Fibroblast of lung (primary cell): ENCODE measurements at places on chromosomes 3 and 15. TPM values are rescaled to one million over a fixed set of nuclear protein-coding genes. Genes with fewer than 3 reads are reported as not detected.

Gene SERINC4
- total RNA-seq, result under 0.01 and 0.17 TPM in 2 replicates

- no peak overlapping the region for H3K27ac ChIP-seq
- H3K4me3 ChIP-seq, result no peak overlapping the region
- H3K36me3 ChIP-seq, result no peaks in the 10 kb centered on the region
- H3K27me3 ChIP-seq, result peaks cover 5% of the 10 kb centered on the region
- peaks cover 2% of the 10 kb centered on the region for H3K4me1 ChIP-seq
Observed at GRCh38 chr3:194986208-194987043, 284.5 kb downstream of the XXYLT1 start.

DNA sequence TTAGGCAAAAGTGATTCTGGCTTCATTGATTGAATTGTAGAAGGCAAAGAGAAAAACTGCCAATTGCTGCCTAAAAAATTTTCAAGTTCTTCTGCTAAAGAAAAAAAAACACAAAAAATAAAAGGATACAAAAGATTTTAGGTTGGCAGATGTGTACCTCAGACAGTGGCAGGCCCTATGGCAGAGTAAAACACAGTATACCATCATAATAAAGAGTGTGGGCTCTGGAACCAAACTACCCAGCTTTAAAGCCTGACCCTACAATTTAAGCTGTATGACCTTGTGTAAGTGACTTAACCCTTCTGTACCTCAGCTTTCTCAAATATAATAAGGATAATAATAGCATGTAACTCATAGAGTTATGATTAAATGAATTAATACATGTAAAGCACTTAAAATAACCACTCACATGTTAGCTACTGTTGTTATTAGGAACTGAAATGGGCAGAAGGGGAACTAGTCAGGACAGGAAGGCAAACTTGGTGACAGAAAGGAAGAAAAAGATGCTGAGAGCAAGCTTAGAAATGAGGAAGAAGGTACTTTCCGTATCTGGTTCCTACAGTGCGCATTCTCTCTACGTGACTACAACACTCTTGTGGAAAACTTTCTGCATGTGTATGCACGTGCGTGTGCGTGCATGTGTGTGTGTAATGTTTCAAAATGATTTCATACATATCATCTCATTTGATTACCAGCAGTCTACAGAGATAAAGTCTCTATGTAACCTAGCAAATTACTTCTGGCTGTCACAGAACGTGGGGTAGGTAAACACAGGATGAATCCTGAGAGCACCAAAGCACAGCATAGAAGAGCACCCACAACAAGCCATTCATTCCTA lies 13.6 kb upstream of the GATM start:
- H3K27me3 ChIP-seq, result peaks cover 3% of the 10 kb centered on the region
- no peak for DNase-seq
- no peak overlapping the region for H3K27ac ChIP-seq

- no peaks in the 10 kb centered on the region for H3K27me3 ChIP-seq
- peaks cover 2% of the 10 kb centered on the region for H3K4me1 ChIP-seq
- peaks cover 2% of the 10 kb centered on the region for H3K36me3 ChIP-seq
- H3K4me3 ChIP-seq, result no peak overlapping the region
- peak; percentile 81 for DNase-seq
Observed at GRCh38 chr3:126607214-126607908, 47.6 kb downstream of the TXNRD3 start.

Gene APBA2
- total RNA-seq, result 18.2 and 20.3 TPM in 2 replicates

- H3K36me3 ChIP-seq, result no peaks in the 10 kb centered on the region
- H3K27ac ChIP-seq, result no peak overlapping the region
- peaks cover 10% of the 10 kb centered on the region for H3K4me1 ChIP-seq
Observed at GRCh38 chr3:117549716-117550115, 840.1 kb downstream of the TUSC7 start.

Gene ACTC1
- total RNA-seq, result 0.33 TPM in 1 of 2 replicates, not detected in the other

- DNase-seq, result peak; percentile 90
- H3K4me3 ChIP-seq, result no peak overlapping the region
- H3K27ac ChIP-seq, result no peak overlapping the region
- H3K27me3 ChIP-seq, result no peaks in the 10 kb centered on the region
- peaks cover 4% of the 10 kb centered on the region for H3K4me1 ChIP-seq
Observed at GRCh38 chr3:168884353-168884903, 779.1 kb downstream of the MECOM start.

Gene AGBL1
- not detected in 2 replicates for total RNA-seq

DNA sequence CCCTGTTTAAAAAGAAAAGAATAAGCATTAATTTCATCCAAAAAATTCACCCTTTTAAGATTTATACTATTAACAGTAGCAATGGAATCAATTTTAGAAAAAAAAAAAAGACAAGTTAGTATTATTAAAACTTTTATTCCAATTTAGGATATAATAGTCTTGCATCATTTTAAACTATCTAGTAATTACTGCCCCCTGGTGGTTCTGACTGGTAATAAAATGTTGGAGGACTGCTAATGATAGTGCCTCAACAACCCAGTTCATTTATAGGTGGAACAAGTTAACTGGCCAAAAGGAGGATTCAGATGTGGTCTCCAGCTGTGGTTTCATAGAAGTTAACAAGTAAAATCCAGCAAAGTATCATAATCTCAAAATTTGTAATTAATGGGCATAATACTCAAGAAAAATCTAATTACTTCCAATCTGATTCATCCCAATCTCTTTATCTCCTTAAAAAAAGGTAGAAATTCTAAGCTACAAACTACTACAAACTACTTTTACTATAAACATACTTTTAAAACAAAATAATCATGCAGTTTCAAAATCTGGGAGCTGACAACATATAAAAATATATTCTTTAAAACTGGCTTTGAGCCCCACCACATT lies 30.7 kb upstream of the WDR49 start:
- peak; percentile 72 for DNase-seq
- no peaks in the 10 kb centered on the region for H3K36me3 ChIP-seq
- H3K27ac ChIP-seq, result no peak overlapping the region
- H3K27me3 ChIP-seq, result no peaks in the 10 kb centered on the region

GRCh38 chr3:24138876-24139256 lies 193.8 kb downstream of the NR1D2 start:
- no peaks in the 10 kb centered on the region for H3K27me3 ChIP-seq
- H3K27ac ChIP-seq, result no peak overlapping the region
- no peaks in the 10 kb centered on the region for H3K36me3 ChIP-seq
- H3K4me3 ChIP-seq, result no peak overlapping the region
- H3K4me1 ChIP-seq, result peaks cover 4% of the 10 kb centered on the region

Gene PIGBOS1
- total RNA-seq, result 7.4 and 10.9 TPM in 2 replicates

- H3K27me3 ChIP-seq, result peaks cover 2% of the 10 kb centered on the region
Observed at GRCh38 chr3:48232232-48232631, 8.7 kb upstream of the ZNF589 start.

Gene KLF15
- total RNA-seq, result 4.1 and 6.4 TPM in 2 replicates

Gene PLSCR2
- total RNA-seq, result 0.17 TPM in 1 of 2 replicates, not detected in the other

GRCh38 chr3:126360714-126361060 lies 3.5 kb upstream of the KLF15 start:
- peaks cover 23% of the 10 kb centered on the region for H3K27me3 ChIP-seq
- no peak overlapping the region for H3K4me3 ChIP-seq
- peaks cover 6% of the 10 kb centered on the region for H3K4me1 ChIP-seq
- DNase-seq, result no peak
- no peak overlapping the region for H3K27ac ChIP-seq
- H3K36me3 ChIP-seq, result no peaks in the 10 kb centered on the region

Gene UPK1B
- not detected in 2 replicates for total RNA-seq

- H3K4me3 ChIP-seq, result no peak overlapping the region
- no peak for DNase-seq
- H3K36me3 ChIP-seq, result peaks cover 8% of the 10 kb centered on the region
- H3K27me3 ChIP-seq, result no peaks in the 10 kb centered on the region
- H3K4me1 ChIP-seq, result no peaks in the 10 kb centered on the region
- no peak overlapping the region for H3K27ac ChIP-seq
Observed at GRCh38 chr3:47034868-47035489, 55.5 kb downstream of the NBEAL2 start.

Gene LOXL1
- 65.6 and 91.4 TPM in 2 replicates for total RNA-seq

Gene THRB
- total RNA-seq, result 3.9 and 7.4 TPM in 2 replicates

Gene TMEM266
- total RNA-seq, result 0.26 and 0.33 TPM in 2 replicates

GRCh38 chr3:42216302-42216701 lies 49.7 kb downstream of the CCK start:
- no peak for DNase-seq
- no peaks in the 10 kb centered on the region for H3K27me3 ChIP-seq
- H3K4me3 ChIP-seq, result no peak overlapping the region
- H3K4me1 ChIP-seq, result peaks cover 6% of the 10 kb centered on the region
- peaks cover 6% of the 10 kb centered on the region for H3K36me3 ChIP-seq

DNA sequence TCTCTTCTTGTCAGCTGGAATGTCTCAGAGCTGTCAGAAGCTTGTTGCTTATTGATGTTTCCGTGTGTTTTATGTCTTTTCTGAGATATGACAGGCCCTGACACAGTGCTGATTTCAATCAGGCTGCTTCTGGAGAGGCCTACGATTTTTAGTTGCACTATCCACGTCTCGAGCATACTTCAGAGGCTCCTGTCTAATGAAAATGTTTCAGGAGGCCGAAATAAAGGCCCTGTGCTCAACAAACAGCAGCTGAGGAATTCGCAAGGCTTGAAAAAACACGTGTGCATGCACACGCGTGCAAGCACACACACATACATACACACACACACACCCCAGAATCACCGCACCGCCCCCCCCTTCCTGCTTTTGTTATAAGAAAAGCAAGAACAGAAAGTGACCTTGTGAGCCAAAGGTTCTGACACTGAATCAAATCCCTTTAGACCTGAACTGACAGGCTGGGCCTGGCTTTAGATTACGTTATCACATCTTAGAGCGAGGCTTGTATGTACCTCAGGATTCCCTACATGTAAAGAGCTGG lies 296.6 kb downstream of the NR2F2 start:
- no peaks in the 10 kb centered on the region for H3K27me3 ChIP-seq
- H3K4me1 ChIP-seq, result no peaks in the 10 kb centered on the region
- no peak for DNase-seq
- H3K4me3 ChIP-seq, result no peak overlapping the region
- no peaks in the 10 kb centered on the region for H3K36me3 ChIP-seq
- no peak overlapping the region for H3K27ac ChIP-seq
